ENCODE measurements at places on chromosomes 7 and 10.

DNA sequence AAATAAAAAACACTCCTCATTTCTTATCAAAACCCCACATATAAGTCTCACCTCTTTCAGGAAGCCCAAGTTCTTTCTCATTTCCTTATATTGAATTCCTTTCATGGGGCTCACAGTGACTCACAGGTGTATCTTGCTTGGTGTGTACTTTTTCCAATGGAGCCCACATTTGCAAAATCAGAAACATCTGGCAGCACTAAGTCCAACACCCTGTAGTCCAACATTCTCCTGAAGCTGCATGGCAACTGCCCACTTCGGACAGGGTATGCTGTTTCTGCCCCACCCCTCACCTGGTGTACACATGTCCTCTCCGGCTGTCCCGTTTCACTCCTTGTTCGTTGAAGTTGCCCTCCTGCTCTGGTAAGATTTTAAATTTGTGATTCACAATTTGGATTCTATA is 544.1 kb downstream of the SORCS3 start:
- no peak for DNase-seq

DNA sequence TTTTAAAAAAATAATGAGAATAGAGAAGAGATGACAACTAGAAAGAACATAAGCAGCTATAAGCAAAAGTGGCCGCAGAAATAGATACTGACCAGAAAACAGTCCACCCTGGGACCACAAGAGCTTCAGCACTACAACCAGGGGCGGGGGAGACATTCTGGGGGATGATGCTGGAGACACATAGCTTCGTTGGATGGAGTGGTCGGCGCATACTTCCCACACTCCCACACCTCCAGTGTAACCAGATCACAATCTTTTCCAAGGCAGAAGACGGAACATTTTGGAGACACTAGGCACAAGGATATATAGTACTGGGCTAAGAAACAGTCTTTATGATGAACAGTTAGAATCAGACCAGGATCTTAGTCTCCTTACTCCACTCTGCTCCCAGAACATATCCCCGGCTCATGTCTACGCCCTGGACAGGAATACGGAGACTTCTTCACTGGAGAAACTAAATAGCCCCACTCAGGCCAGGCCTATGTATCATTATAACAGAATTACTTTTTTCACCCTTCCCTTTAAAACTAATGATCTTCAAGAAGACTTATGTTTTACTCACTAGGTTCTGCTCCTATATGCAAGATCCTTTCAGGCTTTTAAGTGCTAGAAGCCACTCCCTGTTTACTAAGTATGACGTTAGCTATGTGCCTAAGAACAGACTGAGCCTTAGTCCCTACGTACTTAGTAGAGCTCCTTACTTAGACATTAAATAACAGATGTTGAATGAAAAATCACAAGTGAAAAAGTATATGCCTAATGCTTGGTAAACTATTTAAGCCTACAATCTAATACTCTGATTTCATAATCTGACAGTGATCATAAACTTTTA is 169.6 kb downstream of the SRPK2 start:
- no peak for DNase-seq

GRCh38 chr7:124915242-124915641 is 14.4 kb downstream of the POT1 start:
- DNase-seq = no peak

DNA sequence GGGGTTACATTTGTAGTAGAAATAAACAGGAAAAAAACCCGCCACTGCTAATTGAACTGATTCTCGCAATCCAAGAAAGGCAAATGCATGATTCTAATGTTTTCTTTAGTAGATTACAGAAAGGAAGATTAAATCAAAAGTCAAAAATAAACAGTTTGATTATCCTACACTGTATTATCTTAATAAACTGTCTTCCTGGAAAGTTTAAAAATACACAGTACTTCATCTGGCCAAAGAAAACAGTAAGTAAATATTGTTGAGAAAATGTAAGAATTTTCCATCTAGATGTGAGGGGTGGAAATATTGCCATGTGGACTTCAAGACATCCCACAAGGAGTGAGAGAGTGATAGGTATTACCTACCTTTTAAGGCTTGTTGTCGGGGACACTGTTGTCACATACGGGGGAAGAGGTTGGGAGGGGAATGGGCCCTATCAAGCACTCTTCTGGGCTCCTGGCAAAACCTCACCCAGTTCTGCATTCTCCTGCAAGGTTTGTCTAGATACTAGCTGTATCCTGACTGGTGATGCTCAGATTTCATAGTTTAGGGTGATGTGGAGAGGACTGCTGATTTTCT is 17.8 kb downstream of the GRK5 start:
- DNase-seq = no peak

- no peak for DNase-seq
These were observed 22.2 kb downstream of the RGS10 start for GRCh38 chr10:119520283-119520682.

DNA sequence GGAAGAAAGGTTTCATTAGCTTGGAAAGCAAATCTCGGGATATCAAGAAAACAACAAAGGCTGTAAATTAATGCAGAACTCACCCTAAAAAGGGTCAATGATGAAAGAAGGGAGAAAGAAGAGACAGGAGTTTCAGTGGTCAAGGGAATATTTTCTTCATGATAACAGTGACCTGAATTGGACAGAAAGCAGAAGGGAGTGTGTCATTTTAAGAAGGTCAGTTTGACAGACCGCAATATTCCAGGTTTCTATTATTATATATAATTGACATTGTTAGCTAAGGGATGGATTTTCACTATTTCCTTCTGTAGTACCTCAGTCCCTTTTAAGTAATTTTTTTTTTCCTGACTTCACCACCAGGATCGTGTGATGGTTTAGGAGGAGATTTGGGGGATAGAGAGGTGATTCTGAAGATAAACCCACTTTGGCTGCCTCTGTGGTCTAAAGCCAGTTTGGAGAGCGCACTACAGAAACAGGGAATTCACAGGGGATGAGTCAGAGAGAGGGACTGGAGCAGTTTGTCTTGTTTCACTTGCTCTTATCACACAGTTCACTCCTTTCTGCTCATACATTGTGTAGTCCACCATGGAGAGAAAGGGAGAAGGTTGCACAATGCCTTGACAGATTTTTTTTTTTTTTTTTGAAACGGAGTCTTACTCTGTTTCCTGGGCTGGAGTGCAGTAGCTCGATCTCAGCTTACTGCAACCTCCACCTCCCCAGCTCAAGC is 417.9 kb downstream of the AUTS2 start:
- peak; percentile 91 for DNase-seq

DNA sequence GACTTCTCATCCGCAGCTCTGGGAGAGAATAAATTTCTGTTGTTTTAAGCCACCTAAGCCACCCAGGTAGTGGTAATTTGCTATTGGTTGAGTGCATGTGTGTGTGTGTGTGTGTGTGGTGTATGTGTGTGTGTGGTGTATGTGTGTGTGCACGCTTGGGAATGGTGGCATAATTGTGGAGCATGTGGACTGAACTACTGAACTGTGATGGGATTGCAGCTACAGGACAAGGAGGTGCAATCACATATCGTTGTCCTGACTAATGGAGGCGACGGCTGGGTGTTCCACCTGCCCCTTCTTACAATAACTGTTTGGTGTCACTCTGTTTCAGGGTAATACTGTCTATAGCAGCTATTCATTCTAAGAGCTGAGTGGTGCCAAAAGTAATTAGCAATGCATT is 448.7 kb upstream of the PFKP start:
- DNase-seq = no peak

DNA sequence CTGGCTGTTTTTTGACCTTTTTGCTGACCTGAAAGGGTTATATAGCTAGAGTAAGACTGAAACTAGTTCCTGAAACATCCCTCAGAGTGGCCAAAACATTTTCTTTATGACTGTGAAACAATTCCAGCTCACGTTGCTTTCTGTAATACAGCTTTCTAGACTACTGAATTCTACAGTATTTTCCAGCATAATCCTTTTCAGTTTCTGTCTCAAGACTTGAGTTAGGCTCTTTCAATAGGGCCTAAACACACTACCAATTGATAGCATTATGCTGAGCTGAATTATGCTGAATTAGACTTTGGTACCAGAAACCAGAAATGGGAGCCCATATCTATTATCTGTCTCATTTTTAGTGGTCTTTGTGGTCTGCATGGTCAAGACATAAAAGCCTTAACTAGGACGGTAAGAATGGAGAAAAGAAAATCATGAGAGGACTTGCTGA is 72.6 kb downstream of the EPDR1 start:
- DNase-seq = no peak

DNA sequence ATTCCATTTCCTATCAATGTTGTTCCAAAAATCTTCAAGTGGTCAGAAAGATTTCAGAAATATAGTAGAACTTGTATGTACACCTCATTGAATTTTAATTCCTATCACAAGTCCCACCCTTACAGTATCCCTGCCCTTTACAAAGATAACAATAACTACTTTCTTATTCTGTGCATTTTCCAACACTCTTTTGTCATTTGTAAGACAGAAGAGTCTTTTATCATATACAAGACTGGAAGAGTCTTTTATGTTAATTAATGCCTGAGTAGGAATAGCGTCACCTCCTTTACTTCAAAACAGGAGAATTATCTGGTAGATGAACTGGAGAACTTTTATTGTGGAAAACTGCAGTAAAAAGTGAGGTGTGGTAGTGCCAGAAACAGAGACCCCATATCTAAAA is 193.9 kb upstream of the SEMA3C start:
- no peak for DNase-seq

DNA sequence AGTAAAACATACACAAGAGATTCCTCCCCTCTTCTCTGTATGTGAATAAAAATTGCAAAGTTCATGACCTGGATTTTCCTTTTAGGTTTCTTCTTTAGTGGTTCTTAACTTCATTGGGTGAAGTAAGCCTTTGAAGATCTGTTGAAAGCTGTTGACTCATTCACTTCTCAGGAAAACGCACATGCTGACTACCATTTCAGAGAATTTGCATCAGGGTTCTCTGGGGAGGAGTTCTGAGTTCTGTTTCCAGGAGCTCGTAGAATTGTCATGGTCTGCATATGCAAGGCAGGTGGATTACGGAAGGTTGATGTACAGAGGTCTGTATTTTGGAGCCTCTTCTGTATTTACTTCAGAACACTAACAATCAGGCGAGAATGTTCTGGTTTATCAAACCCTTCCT is 962 bp upstream of the SLC26A4 start:
- peak; percentile 77 for DNase-seq

GRCh38 chr7:126166645-126167044 is 1086.1 kb downstream of the GRM8 start:
- no peak for DNase-seq

DNA sequence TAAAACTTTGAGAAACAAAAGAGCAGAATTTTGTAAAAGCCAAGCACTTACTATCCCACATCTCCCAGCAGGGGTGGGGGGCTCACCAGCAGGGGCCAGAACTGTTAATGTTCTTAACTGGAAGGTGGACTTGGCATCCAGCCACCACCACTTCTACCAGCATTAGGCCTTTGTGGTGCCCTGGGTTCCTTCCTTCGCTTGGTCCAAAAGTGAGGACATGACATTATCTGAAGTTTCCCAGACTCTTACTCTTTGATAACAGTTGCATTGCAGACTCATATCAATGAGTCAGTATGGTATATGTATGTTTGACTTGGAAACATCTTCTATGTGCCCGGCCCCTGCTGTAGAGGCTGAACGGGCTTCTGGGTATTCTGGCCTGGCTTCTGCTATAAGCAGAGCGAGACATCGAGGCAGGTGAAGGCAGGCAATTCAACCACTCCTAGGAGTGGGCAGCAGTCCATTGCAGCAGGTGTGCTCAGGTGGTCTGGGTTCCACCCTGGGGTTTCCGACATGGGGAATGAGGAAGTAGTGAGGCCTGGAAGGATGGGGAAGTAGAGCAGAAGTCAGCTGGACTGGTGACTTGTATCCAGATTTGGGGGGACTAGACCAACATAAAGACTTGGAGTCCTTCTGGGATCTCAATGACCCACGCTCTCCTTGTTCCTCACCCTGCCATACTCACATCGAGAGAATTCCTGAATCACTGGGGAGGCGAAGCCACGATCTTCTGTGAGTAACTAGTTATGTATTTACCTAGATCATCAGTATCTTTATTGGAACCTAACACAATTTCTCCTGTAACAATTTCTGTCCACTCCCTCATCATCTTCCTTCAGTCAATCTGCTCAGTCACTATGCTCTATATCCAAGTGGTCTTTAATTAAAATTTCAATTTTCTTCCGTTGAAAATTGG is 4.1 kb downstream of the ZNF777 start:
- no peak for DNase-seq

- DNase-seq = no peak
These were observed 1.8 kb downstream of the UFSP1 start for GRCh38 chr7:100887516-100888290.

GRCh38 chr7:93629291-93629801 is 54.8 kb upstream of the CALCR start:
- no peak for DNase-seq

GRCh38 chr10:124032087-124032935 is 61.1 kb downstream of the CHST15 start:
- DNase-seq = no peak

Data from islet precursor cell (in vitro differentiated cells).